IMR-90 (cell line): ENCODE measurements at places on chromosomes 1 and 21. TPM values are rescaled to one million over a fixed set of nuclear protein-coding genes. Genes with fewer than 3 reads are reported as not detected.

TLCD4 gene
- 0.36 and 0.83 TPM in 2 replicates for total RNA-seq

- no peaks in the 10 kb centered on the region for H3K36me3 ChIP-seq
- peaks cover 15% of the 10 kb centered on the region for H3K4me1 ChIP-seq
- peak overlapping the region; percentile 86 for H3K27ac ChIP-seq
- H3K4me3 ChIP-seq = no peak overlapping the region
- DNase-seq = peak; percentile 52
Measured at GRCh38 chr1:24735509-24736375, 9.5 kb upstream of the CLIC4 start.

ARTN gene
- not detected in 2 replicates for total RNA-seq

GRCh38 chr21:23452384-23453083 is 2154.7 kb downstream of the MRPL39 start:
- H3K27ac ChIP-seq = no peak overlapping the region
- no peaks in the 10 kb centered on the region for H3K27me3 ChIP-seq
- DNase-seq = no peak
- no peak overlapping the region for H3K4me3 ChIP-seq
- no peaks in the 10 kb centered on the region for H3K36me3 ChIP-seq
- H3K4me1 ChIP-seq = no peaks in the 10 kb centered on the region

CFHR3 gene
- total RNA-seq = not detected in 2 replicates

- DNase-seq = peak; percentile 91
- H3K36me3 ChIP-seq = peaks cover 12% of the 10 kb centered on the region
- H3K27me3 ChIP-seq = no peaks in the 10 kb centered on the region
- H3K4me3 ChIP-seq = no peak overlapping the region
Measured at GRCh38 chr1:115669002-115669673, 27.4 kb downstream of the VANGL1 start.

DNA sequence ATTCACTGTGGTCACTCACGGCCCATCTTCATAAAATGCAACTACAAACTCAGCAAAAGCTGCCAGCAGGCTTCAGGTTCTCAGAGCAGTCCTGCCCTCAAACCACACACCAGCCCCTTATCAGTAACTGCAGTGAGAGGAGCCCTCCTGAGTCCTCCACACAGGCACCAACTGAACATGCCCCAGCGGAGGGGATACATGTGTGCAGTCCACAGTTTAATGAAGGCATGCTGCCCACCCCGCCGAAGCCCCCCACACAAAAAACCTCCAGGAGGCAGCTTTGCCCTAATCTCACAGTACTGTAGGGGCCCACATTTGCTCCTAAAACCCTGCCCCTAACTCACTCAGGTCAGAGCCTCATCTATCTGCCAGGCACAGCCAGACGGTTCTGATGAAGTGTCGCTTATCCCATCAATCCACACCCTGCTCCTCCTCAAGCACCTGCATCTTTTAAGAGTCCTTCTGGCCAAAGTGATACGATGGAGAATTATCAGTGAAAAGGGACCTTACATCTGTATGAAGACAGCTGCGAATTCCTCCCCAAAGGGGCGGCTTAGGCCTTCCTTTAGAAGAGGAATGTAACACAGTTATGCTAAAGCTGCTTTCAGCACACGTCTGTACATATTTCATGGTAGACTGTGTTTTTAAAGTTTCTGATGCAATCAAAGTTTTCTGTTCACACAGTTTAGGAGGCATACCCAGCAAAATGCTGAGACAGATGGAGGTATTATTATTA is 3.5 kb downstream of the ABCB10 start:
- H3K27ac ChIP-seq = peak overlapping the region; percentile 26; the same call in 1 of the 2 replicates
- peaks cover 11% of the 10 kb centered on the region for H3K4me1 ChIP-seq
- no peak for DNase-seq
- no peak overlapping the region for H3K4me3 ChIP-seq

- peaks cover 30% of the 10 kb centered on the region for H3K4me1 ChIP-seq
- peaks cover 13% of the 10 kb centered on the region for H3K36me3 ChIP-seq
- no peak overlapping the region for H3K4me3 ChIP-seq
- no peaks in the 10 kb centered on the region for H3K27me3 ChIP-seq
- H3K27ac ChIP-seq = no peak overlapping the region
Measured at GRCh38 chr1:19467199-19468187, 17.8 kb downstream of the CAPZB start.
